Activated CD4-positive, CD25-positive, alpha-beta regulatory T cell treated with anti-CD3 and anti-CD28 coated beads, Interleukin-2, amount 50 U/mL, for 24 hours (primary cell): ENCODE measurements at places on chromosomes 13 and 19.

DNA sequence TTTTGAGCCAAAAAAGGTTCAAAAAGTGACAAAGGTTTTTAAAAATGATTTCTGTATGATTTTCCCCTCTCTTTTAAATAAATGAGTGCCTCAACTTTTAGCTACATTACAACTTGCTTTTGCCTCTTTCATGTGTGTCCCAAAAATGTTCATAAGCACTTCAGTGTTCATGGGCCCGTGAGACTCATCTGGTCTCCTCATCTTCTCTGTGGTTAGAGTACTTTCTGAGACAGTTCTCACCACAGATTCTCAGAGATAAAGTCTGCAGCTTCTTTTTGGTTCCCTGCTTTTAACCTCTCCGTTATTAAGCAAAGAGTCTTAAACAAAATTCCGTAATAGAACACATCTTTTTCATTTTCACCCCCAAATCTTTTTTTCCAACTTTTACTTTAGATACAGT lies 156.9 kb downstream of the DLEU7 start:
- no peak for ATAC-seq

- ATAC-seq = no peak
These were observed 23.5 kb downstream of the ZNF180 start for GRCh38 chr19:44476559-44477408.

GRCh38 chr13:70162141-70162540 lies 53.9 kb upstream of the KLHL1 start:
- ATAC-seq = no peak

DNA sequence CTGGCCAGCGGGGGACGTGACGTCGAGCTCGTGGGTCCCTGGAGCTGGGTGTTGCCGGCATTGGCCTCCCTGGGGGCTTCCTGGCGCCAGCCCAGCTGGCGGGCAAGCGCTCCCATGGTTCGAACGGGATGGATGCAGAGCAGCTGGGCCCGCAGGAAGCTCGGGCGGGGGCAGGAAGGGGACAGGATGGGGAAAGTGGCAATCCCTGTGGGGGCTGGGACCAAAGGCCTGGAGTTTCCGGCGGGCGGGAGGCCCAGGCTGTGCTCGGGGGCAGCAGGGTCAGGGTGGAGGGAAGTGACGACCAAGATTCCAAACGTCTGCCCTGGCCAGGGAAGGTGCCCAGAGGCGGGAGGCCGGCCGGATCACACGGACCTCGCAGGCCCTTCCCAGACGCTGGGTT lies 19.3 kb downstream of the PALM start:
- no peak for ATAC-seq

DNA sequence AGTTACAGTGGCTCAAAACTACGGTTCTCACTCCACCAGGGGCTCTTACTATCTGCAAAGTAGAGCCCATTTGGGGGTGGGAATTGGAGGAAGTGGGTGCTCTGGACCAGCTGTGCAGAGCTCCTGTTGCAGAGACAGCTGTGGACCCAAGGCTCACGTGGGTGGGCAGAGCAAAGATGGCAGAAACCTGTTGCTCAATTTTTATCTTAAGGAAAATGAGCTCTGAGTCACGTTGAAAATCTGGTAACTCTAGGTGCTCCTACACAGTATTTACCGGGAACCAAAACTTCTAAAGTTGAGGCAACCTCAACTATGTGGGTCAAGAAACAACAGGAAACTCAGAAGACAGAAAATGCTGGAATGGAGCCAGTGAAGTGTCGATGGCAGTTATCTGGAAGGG lies 30.2 kb upstream of the SLC15A1 start:
- no peak for ATAC-seq

GRCh38 chr19:41547569-41547968 lies 28.4 kb upstream of the CEACAM21 start:
- ATAC-seq = no peak

DNA sequence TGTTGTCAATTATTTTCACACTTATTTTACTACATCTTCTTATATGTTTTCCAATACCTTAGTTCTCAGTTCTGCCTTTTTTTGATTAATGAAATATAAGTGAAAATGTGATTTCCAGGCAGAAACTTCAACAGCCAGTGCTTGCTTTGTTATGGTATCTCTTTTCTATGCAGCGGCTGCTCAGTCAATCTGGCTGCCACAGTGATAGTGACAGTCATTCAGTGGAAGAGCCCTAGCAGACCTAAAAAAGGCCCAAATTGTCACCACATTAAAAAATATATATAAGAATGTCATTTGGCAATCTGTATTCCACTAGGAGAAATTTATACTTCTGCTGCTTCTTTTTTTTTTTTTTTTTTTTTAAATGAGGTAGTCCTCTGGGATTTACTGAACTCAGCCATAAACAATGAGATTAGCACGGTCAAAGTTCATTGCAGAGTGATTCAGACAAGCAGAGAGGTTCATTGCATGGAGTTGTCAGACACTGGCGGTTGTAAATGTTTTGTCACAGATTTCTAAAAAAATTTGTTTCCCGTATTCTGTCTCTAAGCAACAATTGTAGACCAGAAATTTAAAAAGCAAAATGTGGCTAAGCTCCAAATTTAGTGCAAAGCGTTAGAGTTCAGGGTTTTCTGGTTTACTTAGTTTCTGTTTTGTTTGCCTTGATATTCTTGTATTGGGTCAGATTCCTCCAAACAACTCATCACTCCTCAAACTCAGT lies 94.7 kb upstream of the PRR20A start:
- no peak for ATAC-seq

- no peak for ATAC-seq
These were observed 537.4 kb downstream of the SLITRK6 start for GRCh38 chr13:85261757-85262346.

DNA sequence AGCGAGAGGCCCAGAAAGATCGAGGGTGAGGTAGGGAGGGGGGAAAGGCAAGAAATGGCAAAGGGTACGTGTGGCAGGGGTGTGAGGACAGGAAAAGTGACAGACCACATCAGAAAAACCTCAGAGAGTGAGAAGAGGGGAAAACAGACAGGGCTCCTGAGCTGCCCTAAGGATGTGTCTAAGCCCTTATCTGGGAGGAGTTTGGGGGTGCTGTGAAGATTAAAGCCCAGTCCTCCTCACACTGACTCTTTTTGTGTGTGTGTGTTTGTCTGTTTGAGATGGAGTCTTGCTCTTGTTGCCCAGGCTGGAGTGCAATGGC lies 703 bp upstream of the PTH2 start:
- no peak for ATAC-seq

GRCh38 chr13:75194717-75195462 lies 287.1 kb downstream of the TBC1D4 start:
- ATAC-seq = no peak

DNA sequence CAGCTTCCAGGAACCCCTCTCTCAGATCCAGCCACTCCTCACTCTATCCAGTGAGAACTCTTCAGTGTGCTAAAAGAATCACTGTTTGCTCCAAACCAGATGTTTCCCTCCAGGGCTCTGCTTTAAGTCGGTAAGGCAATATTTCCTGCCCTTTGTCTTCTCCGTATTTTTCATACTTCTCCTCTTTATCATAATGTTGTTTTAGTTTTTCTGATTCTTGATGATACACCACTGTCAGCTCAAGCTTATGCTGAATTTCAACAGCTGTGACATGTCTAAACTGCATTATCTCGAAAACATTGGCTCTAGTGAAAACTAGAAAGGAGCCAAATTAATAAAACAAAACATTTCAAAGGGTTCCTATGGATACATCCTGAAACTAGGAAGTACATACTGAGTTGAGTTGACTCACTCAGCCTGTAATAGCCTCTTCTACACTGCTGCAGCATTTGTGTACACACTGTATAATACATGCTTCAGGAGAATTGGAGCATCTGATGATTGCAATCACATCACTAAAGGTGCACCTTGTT lies 39.8 kb downstream of the GPR180 start:
- no peak for ATAC-seq
